ENCODE measurements at places on chromosomes 11 and 22.

GRCh38 chr11:119673759-119674336, 55.2 kb downstream of the NECTIN1 start:
- DNase-seq, result no peak

DNA sequence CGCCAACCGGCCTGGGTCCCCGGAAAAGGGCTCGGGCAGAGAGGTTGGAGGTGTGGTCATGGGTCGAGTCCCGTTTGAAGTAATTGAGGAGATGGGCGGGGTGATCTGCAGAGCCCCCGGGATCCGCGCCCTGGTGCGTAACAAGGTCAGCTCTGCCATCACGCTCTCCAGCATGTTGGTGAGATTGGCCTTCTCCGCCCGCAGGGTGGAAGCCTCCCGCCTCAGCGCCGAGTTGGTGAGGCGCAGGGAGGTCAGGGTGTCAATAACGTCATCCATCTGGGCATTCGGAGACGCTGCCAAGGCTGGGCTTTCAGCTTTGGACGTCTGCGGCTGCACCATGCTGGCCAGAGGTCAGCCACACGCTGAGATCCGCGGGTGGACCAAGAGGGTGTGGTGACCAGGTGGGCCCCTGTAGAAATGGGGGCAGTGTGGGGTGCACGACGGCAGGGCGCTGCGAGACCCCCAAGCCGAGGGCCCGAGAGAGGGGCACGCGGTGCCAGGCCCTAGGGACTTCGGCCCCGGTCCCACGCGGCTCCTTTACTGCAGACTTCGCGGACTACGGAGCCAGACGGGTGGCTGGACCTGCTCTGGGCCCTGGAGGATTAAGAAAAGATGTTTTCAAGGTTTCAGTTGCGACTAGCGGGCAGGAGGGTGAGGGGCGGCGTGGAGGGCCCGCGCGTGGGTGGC, 672 bp downstream of the RTL6 start:
- DNase-seq, result peak; percentile 63

- DNase-seq, result no peak
Observed at GRCh38 chr22:46985507-46985882, 223.0 kb downstream of the TBC1D22A start.

GRCh38 chr22:45010532-45010900, 711 bp upstream of the PHF21B start:
- DNase-seq, result no peak

Measured in sciatic nerve (tissue), 2 donors.